ENCODE measurements at places on chromosomes 11 and 22. TPM values are rescaled to one million over a fixed set of nuclear protein-coding genes. Genes with fewer than 3 reads are reported as not detected.

The APOC3 gene
- not detected for total RNA-seq

The TPCN2 gene
- total RNA-seq: 11.7 TPM

The PLAAT2 gene
- not detected for total RNA-seq

The MRGPRX3 gene
- total RNA-seq: not detected

The ZNF214 gene
- total RNA-seq: 19.6 TPM

The IGSF22 gene
- not detected for total RNA-seq
